Renal cortex interstitium (tissue), 15 donors: ENCODE measurements at places on chromosomes 11 and 22.

DNA sequence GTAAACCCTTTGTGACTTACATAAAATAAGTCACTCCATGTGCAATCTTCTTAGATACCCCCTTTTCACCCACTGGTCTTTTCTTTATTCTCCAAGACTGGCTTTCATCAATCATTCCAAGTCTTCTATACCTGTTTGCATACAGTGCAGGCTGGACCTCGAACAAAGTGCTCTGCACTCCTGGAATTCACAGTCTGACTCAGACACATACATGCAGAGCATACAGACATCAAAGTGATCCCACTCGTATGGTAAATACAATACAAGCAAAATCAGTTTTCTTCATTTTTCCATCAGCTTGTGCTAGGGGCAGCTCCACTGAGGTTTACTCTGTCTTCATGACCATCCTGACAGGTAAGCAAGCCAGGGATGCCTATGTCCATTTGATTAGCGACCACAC lies 16.8 kb upstream of the TMPRSS5 start:
- no peak for DNase-seq

DNA sequence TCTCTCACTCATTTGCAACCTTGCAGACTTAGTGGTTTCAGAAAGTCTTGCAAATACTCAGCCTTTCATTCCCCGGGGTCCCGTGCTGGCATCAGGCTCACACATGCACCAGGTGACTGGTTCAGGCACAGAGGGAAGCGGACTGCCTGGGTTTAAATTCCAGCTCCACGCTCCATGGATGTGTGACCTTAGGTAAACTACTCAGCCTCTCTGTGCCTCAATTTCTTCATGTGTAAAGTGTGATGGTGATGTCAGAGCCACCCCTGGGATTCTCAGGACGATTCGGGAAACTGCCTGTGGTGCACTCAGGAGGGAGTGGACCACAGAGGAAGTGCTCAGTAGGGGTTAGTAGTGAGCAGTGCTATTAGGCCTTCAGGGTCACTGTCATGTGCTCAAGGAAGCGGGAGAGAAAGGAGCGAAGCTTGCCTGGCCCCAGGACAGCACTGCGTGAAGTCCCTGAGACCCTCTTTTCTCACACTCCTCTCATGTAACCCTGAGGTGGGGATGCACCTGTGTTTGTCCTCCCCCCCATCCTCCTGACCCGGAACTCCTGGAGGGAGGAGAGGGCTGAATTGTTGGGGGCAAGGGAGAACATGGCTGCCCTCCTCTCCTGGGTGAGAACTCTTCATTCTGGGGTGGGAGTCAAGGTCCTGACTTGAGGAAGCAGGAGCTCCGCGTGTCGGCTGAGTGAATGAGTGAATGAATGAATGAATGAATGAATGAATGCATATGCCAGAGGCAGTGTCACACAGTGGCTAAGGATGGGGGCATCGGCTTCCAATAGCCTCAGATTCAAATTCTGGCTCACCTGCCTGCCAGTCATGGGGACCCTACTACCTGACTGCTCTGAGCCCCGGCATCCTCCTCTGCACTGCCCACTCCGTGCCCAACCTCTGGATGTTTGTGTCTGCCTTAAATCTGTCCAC lies 14.4 kb upstream of the UPK3A start:
- DNase-seq = no peak

DNA sequence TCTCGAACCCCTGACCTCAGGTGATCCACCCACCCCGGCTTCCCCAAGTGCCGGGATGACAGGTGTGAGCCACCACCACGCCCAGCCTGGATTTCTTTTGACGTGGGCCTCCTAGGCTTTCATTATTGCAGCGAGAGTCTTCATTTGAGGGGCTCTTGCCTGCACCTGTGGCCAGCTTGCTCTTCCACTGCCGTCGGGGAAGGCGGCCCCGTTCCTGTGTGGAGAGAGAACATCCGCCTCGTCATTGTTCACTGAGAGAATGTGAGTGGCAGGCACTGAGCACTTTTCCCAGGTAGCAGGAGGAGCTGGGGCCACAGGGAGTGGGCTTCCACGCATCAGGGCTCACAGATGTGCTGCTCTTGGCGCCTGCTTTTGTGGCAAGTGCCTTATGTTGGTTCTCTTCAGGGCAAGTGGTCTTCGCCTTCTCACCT lies 365.0 kb downstream of the TBC1D22A start:
- DNase-seq = no peak

DNA sequence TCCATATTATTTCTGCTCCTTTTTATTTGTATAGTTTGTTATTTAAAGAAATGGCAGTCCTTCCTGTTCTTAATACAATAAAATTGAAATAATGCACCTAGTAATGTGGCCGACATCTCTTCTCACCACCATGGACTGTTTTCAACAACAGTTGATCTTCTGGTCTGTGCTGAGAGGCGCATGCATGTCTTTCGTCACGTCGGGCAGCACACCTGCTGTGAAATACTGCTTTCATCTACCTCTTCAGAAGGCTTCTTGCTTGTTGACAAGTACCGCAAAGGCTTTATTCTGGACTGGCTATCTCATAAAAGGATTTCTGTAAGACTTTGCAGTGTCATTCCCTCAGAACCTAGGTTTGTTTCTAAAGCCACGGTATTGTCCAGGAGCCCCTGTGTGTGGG lies 13.9 kb upstream of the MYO18B start:
- DNase-seq = no peak

GRCh38 chr11:125379565-125379964 lies 116.5 kb downstream of the FEZ1 start:
- no peak for DNase-seq

DNA sequence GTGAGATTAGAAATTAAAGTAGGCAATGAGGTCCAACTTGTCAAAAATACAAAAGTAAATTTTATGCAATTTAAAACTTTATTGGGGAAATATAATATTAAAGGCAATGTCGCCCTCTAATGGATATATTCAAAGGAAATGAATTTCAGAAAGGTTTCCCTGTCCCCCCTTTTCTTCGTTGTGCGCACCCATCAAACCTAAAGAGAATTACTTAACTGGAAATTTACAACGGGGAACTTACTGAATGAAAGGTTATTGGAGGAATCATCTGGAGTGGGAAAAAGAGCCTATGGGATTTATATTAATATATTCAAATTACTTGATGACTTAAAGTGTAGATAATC lies 1.7 kb upstream of the ABTB2 start:
- no peak for DNase-seq

GRCh38 chr11:130861283-130861682 lies 55.0 kb downstream of the SNX19 start:
- DNase-seq = no peak

DNA sequence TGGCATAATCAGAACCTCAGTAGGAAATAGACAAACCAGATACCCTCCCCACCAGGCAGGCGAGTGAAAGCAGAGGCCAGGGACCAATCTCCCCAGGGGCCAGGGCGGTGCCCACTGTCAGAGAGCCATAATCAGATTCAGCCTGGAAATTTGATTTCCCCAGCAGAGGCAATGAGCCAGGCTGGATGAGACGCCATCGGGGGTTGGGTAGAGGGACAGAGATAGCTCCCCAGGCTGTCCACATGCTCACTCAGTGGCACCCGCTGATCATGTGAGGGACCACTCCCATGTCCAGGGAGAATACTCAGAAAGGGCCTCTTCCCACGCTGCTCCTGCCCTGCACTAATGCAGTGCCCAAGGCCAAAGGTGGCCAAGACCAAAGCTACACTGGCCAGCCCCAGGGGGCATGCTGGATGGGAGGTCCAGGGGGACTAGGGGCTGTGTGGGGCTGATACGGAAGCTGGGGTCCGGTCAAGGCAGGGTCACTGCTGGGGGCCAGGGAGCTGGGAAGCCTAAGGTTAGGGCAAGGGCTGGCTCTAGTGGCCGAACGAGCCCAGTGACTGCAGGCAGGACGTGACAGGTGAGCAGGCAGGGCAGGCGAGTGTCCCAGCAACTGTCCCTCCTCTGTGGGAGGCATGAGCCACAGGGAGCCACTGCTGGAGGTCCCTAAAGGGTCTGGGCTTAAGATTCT lies 19.8 kb downstream of the ARVCF start:
- DNase-seq = no peak

DNA sequence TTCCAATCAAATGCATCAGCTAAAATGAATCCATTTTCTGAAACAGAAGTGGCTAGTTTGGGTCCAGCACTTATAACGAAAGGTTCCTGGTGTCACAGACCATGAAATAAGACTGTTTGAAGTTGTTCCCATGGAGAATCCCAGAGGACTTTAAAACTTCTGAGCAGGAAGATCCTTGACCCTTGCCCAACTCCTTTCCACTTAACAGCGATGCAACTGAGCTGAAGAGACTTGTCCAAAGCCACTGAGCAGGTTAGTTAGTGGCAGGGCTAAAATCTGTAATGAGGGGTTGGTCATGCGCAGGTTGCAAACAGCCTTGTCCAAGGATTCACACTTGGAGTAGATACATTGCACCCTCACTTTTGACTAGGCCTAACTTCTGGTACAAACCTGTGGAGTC lies 1.3 kb downstream of the RAB38 start:
- no peak for DNase-seq

- DNase-seq = no peak
Observed at GRCh38 chr11:126444072-126444471, 88.6 kb downstream of the ST3GAL4 start.

- DNase-seq = no peak
Observed at GRCh38 chr11:59918480-59918879, 19.8 kb upstream of the OOSP1 start.
